ENCODE measurements at places on chromosomes 6 and 20.

- no peak for DNase-seq
Measured at GRCh38 chr20:63484651-63485403, 12.4 kb upstream of the KCNQ2 start.

DNA sequence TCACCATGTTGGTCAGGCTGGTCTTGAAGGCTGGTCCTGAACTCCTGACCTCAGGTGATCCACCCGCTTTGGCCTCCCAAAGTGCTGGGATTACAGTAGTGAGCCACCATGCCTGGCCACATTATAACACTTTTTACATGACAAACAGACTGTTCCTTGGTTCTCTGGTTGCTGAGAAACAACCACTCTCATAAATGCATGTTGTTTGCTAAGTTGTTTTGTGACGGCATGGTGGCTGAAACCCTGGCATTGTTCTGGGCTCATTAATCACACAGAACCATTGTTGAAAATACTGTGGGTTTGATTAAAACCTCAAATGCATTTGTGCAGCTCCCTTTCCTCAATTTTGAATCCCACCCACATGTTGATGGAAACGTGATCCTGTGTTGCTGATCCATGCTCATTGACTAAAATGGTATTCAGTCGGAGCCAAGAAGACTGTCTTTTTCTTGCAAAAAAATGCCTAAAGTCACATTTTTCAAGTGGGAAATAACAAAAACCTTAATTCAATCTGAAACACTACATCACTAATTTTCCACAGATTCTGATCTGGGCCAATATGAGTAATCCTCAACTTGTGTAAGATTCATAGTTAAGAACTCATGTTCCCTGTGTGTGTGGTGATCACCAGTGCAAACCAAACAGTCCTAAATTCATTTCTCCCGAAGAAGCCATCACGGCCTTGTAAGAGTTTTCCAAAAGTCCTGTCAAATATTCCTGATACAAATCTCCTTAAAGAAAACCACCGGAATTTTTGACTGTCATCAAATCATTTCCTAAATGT lies 132.8 kb downstream of the FNDC1 start:
- no peak for DNase-seq

DNA sequence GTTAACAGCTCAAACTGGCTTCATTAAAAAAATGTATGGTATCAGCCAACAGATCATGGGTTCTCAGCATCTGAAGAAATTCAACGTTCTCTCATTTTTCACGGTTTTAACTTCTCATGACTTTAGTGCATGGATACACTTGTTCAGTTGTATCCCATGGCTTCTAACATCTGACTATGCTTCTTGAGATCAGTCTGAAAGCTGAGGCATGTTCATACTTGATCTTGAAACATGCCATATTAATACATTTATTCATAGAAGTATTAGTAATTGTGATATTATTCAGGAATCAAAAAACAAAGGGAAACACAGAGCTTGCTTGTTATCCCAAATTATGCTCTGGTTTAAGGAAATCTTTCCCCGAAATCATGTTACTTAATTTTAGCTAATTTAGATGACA lies 649.4 kb downstream of the PRKN start:
- no peak for DNase-seq

- no peak for DNase-seq
Measured at GRCh38 chr6:152127432-152128165, 320.1 kb downstream of the ESR1 start.

- DNase-seq = no peak
Measured at GRCh38 chr20:24479595-24479994, 10.2 kb downstream of the SYNDIG1 start.

DNA sequence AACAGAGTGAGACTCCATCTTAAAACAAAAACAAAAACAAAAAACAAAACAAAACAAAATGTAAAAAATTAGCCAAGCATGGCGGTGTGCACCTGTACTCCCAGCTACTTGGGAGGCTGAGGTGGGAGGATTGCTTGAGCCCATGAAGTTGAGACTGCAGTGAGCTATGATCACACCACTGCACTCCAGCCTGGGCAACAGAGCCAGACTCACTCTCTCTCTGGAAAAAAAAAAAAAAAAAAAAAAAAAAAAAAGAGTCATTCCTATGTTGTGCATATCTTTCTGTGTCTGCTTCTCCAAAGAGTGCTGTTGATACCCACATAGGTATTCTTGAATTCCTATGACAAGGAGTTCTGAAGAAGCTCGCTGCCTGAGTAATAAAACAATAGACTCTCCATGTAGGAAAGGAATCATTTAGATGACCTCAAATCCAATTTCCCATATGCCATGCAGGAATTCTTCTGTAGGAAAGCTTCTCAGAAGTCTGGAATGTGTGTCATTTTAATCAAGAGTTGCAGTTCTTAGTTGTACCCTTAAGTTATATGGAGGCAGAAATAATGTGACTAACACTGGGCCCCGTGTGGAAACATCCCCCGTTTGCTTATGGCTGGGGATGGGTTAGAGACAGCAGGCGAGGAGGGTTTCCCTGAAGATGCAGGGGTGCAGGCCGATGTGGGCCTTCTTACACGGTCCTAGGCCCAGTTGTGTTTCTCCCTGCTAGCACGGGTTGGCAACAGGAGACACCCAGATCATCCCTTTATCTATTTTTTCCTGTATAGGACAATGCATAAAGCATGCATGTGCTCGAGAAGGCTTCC lies 79.4 kb downstream of the ZDHHC14 start:
- DNase-seq = no peak

DNA sequence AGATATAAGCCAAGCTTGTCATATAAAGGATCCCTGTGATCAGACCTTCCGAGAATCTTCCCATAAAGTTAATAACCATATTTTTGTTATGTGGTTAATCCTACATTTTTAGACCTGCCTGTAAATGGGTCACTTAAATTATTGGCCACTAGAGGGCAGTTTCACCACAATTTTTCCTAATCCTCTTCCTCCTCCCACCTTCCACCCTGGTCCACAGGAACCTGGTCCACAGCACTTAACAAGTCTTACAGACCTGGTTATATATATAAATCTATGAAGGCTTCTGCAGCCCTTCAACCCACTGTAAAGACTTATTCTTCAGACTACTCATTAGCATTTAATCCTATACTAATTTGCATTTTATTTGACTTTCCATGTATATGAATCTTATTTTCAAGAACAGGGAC lies 28.3 kb downstream of the MRS2 start:
- no peak for DNase-seq

DNA sequence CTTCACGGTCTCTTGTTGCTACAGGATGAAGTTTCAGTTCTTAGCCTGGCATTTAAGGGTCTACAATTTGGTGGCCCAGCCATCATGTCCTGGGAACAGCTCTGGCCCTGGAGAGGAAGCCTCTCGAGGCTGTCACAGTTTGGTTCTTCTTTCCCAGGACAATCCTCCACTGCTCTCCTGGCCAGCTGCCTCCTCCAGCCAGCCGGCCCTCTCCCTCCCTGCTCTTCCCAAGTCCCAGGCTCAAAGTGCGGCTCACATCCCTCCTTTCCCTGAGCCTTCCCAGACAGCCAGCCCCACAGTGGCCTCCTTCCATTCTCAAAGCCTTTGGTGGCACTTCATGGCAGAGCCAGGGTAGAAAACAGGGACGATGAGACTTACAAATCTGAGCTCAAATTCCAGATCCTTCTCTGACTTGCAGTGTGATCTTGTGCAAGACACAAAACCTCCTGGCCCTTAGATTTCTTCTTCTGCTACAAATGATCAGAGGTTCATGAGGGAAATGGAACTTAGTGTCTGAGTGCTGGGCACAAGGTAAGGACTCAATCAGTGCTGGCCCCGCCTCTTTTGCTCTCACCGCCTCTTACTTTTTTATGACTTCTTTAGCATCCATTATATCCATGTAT lies 223.8 kb upstream of the ECI2 start:
- no peak for DNase-seq

DNA sequence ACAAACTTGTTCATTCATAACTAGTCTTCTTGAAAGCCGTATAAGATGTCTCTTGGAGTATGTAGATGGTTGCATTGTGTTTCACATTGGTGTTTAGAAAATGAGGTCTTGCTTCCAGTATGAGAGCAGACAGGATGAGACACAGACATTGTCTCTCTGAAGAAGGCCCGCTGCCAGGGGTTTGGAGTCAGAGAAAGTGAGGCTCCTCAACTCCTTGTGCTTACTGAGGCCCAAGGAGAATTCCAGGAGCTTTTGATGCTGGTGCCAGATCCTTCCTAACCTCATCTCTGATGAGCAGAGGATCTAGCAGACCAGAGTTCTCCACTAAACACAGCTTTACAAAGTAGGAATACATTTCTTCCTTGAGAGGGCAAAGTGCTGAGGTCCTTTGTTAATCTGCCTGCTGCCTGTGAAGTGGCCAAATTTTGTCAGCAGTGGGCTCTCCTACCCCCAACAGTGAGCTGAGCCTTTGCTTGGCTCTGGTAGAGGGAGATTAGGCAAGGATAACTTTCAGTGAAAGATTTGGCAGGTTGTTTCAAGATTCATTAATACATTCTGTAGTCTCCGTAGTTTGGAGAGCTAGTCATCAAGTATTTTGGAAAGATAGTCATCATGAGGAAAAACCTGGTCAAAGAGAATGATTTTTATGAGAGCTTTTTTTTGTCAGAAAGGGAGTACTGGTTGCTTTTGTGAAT lies 9.7 kb downstream of the MAPRE1 start:
- no peak for DNase-seq

DNA sequence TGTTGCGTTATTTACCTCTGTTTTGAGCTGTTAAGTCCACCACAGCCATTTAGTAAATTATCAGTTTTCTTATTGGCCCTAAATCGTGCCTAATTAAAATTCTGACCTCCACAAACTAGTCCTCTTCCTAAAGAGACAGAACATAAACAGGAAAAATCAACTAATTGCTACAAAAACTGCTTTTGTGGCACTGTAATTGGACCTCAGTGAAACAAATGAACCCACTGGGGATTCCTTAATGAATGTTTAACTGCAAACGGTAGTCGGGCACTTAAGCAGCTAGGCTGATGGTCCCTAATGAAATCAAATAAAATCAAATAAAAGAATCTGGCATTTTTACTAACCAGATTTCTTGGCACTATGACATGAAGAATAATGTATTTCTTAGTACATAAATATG lies 513.4 kb upstream of the SLC35B3 start:
- DNase-seq = no peak

DNA sequence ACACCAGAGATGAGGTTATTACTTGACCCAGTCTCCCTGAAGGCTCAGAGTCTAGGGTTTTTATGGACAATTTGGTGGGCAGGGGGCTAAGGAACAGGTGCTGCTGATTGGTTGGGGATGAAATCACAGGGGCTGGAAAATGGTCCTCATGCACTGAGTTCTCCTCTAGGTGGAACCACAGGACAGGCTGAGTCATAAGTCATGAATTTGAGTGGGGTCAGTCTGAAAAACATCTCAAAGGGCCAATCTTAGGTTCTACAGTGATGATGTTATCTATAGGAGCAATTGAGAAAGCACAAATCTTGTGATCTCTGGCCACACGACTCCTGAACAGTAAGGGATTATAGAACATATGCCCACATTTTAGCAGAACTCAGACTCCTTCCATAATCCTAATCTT lies 5.9 kb upstream of the MRS2 start:
- DNase-seq = no peak

- no peak for DNase-seq
Measured at GRCh38 chr6:159059141-159059540, 14.3 kb upstream of the TAGAP start.

- no peak for DNase-seq
Measured at GRCh38 chr6:14149739-14150130, 32.2 kb downstream of the CD83 start.

DNA sequence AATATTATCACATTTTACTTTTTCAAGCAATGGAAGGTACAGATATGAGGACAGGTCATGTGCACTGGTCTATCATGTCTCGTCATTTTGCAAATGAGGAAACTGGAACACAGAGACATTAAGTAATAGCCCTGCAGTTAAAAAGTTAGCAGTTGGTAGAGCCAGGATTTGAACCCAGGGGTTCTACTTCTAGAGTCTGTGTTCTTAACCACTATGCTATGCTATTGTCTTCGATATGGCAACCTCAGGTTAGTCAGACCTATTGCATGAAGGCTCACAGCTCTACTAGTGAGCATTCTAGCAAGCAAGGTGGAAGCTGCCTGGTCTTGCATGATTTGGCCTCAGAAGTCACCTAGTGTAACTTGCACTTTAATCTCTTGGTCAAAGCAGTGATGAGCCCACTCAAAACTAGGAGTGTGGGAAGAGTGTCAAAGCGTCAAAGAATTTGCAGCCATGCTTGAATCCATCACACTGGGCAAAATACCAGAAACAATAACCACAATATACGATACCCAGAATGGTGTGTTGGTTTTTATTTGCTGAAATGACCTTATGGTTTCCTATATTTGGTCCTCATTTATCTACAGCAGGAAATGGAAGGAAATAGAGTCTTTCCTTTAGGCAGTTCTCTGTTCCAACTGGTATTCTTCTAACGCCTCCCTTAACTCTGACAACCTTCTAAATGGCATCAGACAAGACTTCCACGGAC lies 20.4 kb upstream of the BMP2 start:
- no peak for DNase-seq

GRCh38 chr20:36425166-36425565 lies 116.2 kb upstream of the MYL9 start:
- no peak for DNase-seq

GRCh38 chr20:23231561-23232218 lies 118.9 kb upstream of the NXT1 start:
- no peak for DNase-seq

GRCh38 chr6:41934278-41935192 lies 7.1 kb downstream of the CCND3 start:
- DNase-seq = no peak
